ENCODE measurements at places on chromosomes 7 and 10.

GRCh38 chr10:62159351-62159750, 109.3 kb downstream of the RTKN2 start:
- DNase-seq: no peak

GRCh38 chr7:138662991-138663320, 38.2 kb downstream of the SVOPL start:
- no peak for DNase-seq

DNA sequence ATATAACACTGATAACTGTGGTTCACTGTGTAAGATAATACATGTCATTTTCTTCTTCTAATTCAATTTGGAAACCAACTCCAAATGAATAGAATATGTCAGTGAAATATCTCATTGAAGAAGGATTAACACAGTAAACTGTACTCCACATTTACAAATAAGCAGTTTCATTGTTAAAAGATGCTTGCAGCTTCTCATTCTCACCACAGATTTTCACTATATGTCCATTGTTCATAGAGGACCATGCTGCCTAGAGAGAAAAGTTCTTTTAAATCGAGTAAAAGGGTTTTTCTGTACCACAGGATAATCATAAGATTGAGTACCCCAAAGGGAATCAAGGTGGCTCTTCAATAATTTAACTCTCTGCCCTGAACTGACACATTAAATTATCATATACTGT, 165.5 kb downstream of the LRRN3 start:
- no peak for DNase-seq

GRCh38 chr7:41979834-41980307, 257.1 kb downstream of the GLI3 start:
- no peak for DNase-seq

DNA sequence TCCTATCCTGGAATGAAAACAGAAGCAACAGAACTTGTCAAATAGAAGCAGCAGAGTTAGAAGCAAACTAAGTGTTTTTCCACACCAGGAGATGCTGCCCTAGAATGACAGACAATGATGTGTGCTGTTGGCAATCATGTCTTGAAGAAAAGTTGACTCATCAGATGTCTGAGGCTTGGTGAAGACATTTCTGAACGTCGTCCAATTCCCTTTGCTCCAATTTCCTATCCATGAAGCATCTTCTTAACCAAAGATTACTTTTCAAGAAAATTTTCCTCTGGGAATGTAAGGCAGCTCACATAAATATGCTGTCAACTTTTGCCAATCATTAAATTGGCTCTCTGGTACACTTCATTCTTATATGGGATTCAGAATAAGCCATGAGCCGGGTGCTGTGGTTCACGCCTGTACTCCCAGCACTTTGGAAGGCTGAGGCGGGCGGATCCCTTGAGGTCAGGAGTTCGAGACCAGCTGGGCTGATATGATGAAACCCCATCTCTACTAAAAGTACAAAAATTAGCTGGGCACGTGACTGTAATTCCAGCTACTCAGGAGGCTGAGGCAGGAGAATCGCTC, 34.6 kb downstream of the MALSU1 start:
- DNase-seq: no peak

DNA sequence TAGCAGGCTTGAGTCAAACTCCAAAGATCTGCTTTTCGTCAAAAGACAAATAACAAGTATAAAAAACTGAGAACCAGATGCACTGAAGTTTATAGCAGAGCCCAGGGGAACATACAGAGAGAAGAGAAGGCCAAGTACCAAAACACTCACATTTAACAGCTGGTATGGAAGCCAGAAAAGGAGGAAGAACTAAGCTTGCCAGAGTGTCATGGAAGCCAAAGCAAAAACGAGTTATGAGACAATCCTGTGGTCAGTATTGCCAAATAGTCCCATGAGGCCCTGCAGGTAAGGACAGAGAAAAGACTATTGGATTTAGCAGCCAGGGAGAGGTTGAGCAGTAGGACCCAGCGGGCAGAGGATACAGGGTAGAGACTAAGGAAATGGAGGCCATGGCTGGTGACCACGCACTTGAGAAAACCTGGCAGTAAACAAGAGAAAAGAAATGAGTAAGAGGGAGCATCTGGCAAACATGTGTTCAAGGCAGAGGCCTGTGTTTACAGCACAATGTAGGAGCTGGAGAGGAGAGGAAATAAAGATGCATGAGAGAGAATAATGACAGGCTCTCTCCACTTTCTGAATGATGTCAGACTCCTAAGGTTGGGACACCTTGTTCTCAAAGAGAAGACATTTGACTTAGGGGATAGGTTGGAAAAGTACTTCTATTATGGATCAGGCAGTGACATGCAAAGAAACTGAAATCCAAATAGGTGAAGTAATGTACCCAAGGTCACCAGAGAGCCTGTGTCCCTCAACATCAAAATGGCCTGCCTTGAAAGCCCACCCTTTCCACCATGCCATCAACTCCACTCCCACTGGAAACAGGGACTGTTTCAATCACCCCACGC, 9.1 kb downstream of the CREB3L2 start:
- no peak for DNase-seq

DNA sequence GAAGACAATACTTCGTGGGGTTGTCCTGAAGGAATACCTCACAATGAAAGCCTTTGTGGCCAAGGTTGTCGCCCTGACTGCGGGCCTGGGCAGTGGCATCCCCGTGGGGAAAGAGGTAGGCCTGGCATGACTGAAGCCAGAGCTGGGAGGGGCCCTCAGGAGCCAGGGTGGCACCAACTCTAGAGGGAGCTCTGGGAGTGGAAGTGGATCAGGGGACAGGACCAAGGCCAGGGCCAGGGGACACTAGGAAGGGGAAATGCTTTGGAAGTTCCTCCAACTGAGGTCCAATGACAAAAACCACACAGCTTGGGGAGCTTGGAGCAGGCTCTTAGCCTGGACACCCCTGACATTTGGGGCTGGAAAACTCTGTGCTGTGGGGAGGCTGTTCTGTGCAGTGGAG, 5.8 kb downstream of the CLCN1 start:
- no peak for DNase-seq

DNA sequence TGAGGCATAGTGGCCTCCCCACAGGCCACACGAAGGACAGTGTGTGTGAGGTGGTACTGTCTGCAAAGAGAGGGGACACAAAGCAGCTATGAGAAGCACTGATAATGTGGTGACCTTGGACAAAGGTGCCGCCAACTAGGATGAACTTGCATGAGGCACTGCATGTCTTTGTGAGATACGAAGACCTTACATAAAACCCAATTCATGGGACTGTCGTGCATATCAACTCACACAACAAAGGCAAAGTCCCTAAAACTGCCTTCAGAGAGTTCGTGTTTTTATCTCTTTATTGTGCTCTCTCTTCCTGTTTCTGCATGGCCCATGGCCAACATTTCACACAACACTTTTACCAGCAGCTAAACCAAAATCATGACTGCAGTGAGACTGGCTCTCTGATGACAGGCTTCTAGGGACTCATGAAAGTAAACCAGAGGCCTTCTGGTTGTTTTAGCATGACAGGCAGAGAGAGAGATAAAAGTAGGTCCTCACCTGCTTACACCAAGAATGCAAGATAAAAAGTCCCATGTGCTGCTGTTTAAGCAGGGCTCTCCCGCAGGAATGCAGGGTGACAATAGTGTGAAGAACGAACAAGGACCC, 347.8 kb downstream of the ELMO1 start:
- DNase-seq: no peak

- no peak for DNase-seq
Observed at GRCh38 chr10:125171402-125172306, 11.3 kb upstream of the CTBP2 start.

DNA sequence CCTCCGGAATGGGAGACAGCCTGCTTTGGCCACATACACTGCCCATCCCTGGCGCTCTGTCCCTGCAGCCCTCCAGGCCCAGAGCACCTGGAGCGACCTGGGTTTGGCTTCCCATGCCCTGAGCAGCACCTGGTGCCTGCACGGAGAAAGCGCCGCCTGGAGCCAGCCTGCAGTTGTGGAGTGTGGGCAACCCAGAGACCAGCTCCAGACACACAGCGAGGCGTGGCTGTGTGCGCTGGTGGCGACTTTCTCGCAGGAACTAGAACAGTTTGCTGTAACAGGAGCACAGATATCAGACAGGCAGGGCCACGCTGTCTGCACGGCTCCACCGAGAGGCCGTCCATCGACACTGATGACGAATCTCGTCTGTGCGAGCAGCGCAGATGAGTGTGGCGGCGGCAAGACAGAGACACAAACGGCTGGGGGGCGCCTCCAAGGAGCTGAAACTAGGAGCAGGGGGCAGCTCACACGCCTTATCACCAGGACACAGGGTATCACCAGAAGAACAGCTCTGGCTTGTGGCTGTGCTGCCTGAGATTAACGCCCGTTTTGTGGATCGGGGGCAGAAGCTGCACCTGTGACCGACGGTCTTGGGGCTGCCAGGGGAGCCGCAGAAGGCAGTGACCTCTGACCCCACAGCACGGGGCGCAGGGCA, 275.3 kb downstream of the DNAJB6 start:
- DNase-seq: no peak

GRCh38 chr10:101095550-101096213, 33.9 kb downstream of the KAZALD1 start:
- DNase-seq: peak; percentile 84

DNA sequence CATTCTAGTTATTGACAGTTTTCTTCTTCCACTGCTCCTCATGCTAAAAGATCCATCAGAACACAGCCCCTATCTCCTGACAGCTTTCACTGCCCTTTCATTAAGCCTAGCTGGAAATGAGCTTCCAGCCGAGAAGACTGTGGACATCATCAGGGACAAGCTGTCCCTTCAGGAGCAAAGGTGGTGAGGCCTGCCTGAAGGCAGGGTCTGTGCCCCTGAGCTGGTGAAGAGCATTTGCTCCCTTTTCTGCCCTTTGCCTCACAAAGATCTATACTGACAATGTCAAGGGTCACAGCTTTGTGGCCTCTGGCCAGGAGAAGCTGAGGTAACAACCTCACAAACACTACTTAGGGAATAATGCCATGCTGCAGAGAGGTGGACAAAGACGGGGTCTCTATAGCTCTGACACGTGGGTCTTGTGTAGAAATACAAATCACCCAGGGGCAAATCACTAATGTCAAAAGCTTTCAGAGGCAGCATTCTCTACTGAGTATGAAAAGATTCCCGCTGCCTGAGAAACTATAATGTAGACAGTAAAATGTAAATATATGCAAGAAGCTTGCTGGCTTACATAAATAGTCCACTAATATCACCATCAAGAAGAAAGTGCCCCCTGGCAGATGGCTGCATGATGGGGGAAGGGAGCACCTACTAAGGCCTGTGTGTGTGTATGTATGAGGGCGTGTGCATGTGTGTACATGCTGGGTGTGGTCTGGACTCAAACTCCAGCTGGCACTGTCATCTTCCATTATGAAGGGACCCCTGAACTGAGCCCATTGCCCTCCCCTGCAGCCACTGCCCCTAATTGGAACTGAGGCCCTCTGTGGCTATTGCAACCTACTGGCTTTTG, 55.8 kb downstream of the HBP1 start:
- DNase-seq: no peak

DNA sequence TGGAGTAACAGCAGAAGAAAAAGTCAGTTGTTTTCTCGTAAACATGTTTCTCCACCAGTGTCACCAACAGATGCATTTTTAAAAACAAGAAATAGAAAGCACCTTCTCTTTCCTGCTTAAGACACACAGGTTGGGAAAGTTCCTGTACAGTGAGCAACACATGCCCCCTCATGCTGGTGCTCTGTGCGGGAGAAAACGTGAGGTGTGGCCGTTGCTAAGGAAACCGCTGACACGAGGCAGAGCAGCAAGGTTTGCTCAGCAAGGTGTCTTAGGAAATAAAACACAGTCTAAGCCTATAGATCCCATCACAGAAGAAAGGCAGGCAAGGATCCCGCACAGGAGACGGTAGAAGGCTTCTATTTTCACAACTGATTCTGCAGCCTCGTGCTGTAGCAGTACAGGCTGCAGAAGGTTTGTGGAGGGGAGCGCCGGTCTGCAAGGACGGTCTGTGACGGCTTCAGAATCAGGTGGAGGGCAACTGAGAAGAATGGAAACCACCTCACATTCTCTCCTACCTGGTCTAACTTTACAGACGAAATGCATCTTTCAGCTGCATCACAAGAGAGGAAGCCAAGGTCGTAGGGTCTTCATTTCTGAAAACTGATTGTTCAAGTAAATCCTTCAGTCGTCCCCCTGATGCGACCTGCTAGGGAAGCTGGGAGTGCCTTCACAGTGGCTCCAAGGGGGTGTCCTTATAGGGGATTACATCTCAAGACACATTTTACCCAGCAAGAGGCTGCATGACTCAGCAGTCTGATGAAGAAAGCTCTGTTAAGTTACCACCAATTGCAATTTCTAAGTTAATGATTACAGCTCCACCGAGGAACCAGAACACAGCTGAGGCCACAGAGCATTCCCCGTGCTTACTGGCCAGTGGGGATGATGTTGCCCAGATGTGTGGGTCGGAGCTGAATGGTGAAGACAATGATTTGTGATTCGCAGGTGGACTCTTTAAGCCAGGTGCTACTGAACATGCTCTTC, 150.7 kb upstream of the KLF14 start:
- DNase-seq: no peak

GRCh38 chr10:114477285-114477684, 73.0 kb upstream of the AFAP1L2 start:
- no peak for DNase-seq

- no peak for DNase-seq
Observed at GRCh38 chr7:89377219-89377618, 581.7 kb upstream of the TEX47 start.

GRCh38 chr7:155709453-155709852, 65.0 kb downstream of the RBM33 start:
- no peak for DNase-seq

DNA sequence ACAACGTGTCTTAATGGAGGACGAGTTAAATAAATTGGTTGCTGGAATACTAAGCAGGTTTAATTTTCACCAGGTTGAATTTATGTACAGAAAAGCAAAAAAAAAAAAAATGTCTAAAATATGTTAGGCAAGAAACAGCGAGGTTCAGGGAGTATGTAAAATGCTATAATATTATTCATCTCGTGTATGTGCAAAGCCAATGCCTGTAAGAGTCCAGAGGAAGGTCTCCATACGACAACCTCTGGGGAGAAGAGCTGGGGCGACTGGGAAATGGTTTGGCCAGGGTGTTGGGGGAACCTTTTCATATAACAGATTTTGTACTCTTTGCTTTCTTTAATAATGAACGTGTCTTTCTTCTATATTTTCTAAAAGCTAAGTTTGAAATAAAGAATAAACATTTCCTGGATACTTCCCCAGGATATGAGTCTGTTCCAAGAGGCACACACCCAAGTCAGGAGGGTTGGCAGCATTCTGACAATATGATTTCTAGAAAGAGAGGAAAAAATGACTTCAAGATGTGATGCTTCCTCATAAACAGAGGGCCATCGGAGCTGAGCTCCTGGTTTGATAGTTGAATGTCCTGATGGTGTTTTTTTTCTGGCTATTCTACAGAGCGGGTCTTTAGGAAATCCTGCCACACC, 208.6 kb upstream of the MGMT start:
- DNase-seq: no peak

All from stimulated activated CD4-positive, alpha-beta T cell treated with anti-CD3 and anti-CD28 coated beads, Interleukin-2, amount 100 ng/mL, for 24 hours (primary cell).